H4 (cell line): ENCODE measurements at places on chromosomes 3 and 15. TPM values are rescaled to one million over a fixed set of nuclear protein-coding genes. Genes with fewer than 3 reads are reported as not detected.

DNA sequence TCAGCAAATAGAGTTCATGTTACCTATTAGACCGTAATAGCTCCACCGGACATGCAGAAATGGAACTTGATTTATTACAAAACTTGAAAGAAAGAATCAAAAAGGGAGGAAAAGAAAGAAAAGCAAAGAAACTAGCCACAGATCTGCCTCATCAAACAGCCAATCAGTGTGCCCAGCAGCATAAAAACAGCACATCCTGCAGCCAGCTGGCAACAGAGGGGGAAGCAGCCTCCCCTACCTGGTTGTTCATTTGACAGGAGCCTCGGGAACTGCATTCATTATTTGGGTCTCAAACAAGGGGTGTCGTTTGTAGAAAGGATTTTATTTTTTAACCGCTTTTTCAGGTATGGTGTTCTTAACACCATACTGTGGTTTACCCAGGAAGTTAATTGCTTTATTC, 181.5 kb upstream of the TOPAZ1 start:
- no peak for DNase-seq

Gene THPO
- 0.43 and 0.74 TPM in 2 replicates for total RNA-seq

DNA sequence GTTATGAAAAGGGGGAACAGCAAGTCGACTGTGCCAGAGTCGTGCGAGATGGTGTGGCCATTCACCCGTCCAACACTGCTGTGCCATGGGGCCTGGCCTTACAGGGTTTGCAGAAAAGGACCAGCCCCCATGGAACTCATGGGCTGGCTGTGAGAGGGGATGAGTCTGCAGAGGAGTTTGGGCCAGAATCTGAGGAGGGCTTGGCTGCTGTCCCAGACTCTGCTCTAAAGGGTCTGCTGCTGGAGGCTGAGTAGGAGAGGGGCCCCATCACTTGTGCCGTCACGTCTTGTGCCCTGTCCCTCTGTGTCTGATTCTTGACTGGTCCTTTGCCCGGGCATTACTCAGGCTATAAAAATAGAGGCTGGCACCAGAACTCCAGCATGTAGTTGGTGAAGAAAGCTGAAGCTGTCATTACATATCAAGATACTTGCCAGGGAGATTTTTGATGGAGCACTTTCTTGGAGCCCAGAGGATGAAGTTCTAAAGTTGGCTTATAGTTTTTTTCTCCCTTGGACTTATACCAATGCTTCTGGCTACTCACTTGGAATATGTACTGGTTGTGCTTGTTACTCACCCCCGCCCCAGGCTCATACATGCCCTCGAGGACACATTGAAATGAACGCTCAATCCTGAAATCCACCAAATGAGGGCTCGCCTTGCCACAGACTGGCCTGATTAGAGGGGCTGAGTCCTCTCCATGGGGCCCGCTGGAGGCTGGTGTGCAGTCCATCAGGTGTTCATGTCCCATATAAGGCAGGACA, 10.2 kb downstream of the PXYLP1 start:
- DNase-seq: no peak

DNA sequence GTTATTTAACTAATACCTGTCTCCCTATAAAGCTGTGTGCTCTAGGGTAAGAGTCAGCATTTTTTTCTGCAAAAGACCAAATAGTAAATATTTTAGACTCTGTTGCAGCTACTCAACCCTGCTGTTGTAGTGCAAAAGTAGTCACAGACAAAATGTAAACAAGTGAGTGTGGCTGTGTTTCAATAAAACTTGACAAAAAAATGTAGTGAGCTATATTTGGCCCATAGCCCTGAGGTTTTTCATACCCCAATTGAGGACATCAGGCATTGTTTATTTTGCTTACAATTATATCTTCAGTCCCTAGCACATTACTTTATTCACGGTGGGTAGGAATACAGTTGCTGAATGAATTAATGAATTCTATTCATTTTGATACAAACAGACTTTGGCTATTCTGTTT, 58.7 kb upstream of the TBC1D5 start:
- DNase-seq: no peak

Gene TM4SF4
- not detected in 2 replicates for total RNA-seq

- DNase-seq: no peak
These were observed 58.2 kb downstream of the CYFIP1 start for GRCh38 chr15:22922003-22922402.

Gene PLA2G4E
- total RNA-seq: not detected in 2 replicates

Gene FMN1
- total RNA-seq: 3.6 TPM in 2 replicates

GRCh38 chr3:124576565-124577493, 153.4 kb upstream of the UMPS start:
- no peak for DNase-seq
